ENCODE measurements at places on chromosomes 16 and 17.

- DNase-seq, result peak; percentile 53
Measured at GRCh38 chr16:29710227-29711219, 31.5 kb downstream of the QPRT start.

- no peak for DNase-seq
Measured at GRCh38 chr16:56090076-56090475, 101.2 kb upstream of the GNAO1 start.

DNA sequence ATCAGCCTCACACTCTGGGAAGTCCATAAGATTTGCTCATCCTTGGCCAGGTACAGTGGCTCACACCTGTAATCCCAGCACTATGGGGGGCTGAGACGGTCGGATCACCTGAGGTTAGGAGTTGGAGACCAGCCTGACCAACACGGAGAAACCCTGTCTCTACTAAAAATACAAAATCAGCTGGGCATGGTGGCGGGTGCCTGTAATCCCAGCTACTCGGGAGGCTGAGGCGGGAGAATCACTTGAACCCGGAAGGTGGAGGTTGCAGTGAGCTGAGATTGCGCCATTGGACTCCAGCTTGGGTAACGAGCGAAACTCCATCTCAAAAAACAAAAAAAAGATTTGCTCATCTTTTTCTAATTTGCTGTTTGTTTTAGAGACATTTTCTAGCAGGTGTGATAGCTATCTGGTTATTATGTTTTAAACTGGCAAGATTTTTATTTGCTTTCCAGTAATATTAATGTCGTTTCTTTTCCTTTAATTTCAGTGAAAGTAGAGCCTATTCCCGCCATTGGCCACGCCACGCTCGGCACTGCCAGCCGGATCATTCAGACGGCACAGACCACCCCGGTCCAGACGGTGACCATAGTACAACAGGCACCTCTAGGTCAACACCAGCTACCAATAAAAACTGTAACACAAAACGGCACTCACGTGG, 61.5 kb downstream of the WDR45B start:
- no peak for DNase-seq

DNA sequence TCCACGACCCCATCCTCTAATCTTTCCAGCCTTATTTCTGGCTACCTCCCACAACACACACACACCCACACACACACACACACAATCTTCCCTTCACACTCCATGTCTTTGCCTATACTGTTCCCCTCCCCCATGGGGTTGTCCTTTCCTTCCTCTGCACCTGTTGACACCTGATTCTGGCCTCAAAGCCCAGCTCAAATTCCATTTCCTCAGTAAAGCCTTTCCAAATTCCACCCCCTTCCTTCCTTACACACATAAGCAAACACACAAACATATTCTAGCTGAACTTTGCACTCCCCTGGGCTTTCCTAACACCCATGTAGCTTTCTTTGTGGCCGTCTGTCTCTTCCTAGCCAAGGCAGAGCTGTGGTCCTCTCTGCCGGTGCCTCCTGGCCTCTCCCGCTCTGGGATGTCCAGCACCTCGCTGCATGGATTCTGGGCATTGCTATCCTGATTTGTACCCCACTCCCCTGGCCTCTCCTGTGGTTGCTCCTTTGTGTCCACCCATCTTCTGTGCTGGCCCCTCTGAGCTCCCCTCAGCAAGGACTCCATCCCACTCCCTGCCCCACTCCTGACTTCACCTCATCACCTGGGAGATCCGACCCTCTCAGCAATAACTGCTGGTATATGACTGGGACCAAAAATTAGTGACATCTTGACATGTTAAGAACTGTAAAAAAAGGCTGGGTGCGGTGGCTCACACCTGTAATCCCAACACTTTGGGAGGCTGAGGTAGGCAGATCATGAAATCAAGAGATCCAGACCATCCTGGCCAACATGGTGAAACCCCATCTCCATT, 8.4 kb upstream of the SRCIN1 start:
- DNase-seq, result no peak

- no peak for DNase-seq
Measured at GRCh38 chr17:82900741-82901140, 60.9 kb upstream of the ZNF750 start.

DNA sequence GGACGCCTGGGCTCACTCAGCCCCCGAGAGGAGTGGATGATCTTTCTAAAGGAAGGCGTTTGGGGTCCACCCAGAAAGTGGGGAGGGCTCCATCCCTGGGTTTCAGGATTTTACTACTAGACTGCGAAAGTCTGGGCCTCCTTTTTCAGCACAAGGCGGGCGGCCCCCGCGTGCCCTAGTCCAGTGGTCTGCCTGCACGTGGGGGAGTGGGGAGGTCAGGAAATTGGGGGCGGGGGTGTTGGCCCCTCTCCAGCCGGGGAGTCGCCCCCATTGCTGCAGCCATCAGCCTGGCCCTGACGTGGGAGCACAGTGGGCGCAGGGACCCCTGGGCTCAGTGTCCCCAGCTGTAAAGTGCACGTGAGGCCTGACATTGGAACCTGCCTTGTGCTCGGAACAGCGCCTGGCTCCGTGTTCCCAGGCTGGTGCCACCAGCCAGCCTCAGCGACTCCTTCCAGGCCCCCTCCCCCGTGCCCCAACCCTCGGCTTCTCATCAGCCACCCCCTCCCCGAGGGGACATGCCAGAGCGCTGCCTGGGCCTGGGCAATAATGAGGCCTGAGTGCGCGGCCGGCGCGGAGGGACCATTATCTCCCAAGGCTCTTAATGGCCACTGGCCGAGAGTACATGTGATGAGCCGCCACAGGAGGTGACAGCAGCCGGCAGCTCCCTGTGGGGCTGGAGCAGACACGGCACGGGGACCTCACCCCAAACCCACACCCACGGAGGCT, 2.4 kb upstream of the C1QTNF8 start:
- no peak for DNase-seq
